ENCODE measurements at places on chromosomes 6 and 20. TPM values are rescaled to one million over a fixed set of nuclear protein-coding genes. Genes with fewer than 3 reads are reported as not detected.
A peak's percentile ranks its signal among the peaks of the same experiment; 100 is the strongest.

- H3K27me3 ChIP-seq: no peaks in the 10 kb centered on the region
- no peaks in the 10 kb centered on the region for H3K4me1 ChIP-seq
- no peak overlapping the region for H3K27ac ChIP-seq
- no peaks in the 10 kb centered on the region for H3K36me3 ChIP-seq
Measured at GRCh38 chr6:74507649-74508048, 698.2 kb downstream of the COL12A1 start.

DNA sequence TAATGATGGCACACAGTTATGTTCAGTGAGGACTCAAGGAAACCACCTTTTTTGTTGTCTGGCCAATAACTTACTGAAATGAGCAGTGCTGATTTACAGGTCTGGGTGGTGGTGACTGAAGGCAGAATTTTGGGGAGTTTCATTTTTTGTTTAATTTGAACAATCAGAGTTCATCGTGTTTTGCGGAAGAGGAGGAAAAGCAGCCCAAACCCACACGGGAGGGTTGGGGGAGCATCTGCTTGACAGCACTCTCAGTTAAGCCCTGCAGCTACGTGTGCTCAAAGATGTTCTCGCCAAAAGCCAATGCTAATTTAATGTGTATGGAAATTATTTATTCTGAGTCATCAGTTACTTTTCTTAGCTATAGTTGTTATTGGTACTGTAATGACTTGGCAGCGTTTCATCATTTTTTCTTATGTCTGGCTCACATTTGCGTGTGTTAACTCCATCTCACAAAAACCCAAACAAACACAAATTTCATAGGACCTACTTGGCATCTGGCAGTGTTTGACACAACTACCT lies 89.2 kb downstream of the UST start:
- H3K36me3 ChIP-seq: no peaks in the 10 kb centered on the region
- peak; percentile 49 for DNase-seq
- H3K4me1 ChIP-seq: peaks cover 13% of the 10 kb centered on the region

DNA sequence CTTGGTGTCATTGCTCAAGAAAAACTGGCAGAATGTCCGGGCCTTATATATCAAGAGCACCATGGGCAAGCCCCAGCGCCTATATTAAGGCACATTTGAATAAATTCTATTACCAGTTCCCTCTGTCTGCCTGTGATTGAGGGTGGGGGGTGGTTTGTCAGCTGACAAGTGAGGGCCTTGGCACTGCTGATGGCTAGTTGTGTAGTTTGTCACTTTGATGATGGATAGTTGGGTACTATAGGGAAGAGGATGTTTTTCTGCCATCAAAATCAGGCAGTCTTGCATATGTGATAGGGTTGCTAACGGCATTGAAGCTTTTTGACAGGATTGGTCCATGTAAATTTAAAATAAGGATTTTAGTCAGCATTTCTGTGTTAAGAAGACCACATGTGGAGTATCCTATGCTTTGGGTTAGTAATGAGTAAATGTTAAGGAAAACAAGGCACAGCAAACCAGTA lies 2.5 kb downstream of the RPL10A start:
- no peak overlapping the region for H3K27ac ChIP-seq
- H3K4me1 ChIP-seq: peaks cover 24% of the 10 kb centered on the region
- peak overlapping the region; percentile 99 for H3K4me3 ChIP-seq
- H3K27me3 ChIP-seq: no peaks in the 10 kb centered on the region

GRCh38 chr20:62496568-62497218 lies 20.9 kb upstream of the GATA5 start:
- no peaks in the 10 kb centered on the region for H3K36me3 ChIP-seq
- no peak for DNase-seq
- no peaks in the 10 kb centered on the region for H3K4me1 ChIP-seq
- no peak overlapping the region for H3K27ac ChIP-seq
- no peak overlapping the region for H3K4me3 ChIP-seq
- H3K27me3 ChIP-seq: peaks cover 3% of the 10 kb centered on the region

DNA sequence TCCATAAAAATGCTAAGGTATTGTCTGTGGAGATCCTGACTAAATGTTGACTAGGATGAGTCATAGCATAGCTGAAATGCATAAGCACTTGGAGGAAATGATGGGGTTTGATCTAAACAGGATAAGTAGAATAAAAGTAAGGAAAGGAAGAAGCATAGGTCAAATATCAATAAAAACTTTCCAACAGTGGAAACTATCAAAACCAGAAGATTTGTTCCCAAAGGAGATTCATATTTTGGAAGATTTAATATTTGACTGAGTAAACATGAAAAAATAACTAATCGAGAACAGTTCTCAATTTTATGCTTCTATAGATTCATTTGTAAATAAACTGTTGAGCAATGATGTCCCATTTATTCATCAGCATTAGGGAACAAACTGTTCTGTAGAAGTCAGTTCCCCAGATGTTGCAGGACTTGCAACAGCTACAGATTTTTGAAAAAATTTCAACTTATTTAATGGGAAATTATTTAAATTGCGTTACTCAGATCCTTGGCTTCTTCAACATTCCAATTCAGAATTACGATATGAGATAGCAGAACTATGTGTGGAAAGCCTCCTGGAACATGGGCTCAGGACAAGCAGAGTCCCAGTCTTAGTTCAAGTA lies 133.7 kb upstream of the TBX18 start:
- H3K27me3 ChIP-seq: no peaks in the 10 kb centered on the region
- H3K27ac ChIP-seq: no peak overlapping the region
- no peak overlapping the region for H3K4me3 ChIP-seq
- no peaks in the 10 kb centered on the region for H3K4me1 ChIP-seq
- DNase-seq: no peak

DNA sequence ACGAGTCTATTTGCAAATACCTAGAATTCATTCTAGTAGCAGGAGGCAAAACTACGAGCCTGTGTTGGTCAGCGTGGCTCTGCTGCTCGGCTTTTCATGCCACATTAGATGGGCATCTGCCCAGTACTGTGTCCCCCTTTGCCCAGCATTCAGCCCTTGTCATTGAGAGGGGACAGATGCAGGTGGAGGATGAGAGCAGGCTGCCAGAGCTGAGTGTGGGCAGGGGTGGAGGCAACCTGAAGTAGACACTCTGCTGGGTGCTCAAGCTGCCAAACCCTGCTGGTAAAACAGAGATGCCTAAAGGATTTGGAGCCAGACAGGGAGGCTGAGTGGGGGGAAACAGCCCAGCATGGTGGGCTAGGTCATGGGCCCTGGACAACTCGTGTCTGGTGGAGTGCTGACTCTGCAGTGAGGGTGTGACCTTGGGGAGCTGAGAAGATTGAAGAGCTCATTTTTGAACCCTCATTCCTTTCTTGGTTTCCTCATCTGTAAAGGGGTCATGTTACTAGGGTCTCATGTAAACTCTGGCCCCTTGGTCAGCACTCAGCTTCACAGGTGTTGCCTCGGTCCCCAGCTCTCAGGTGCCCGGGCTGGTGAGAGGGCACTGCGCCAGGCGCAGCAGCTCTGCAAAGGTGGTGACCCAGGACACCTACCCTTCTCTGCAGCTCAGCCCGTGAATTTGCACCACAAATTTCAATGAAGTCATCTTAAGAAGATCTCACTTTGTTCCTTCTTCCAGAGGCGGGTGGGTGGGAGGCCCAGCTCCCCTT lies 64.2 kb upstream of the BHLHE23 start:
- H3K36me3 ChIP-seq: no peaks in the 10 kb centered on the region
- no peak overlapping the region for H3K4me3 ChIP-seq
- H3K4me1 ChIP-seq: no peaks in the 10 kb centered on the region

DNA sequence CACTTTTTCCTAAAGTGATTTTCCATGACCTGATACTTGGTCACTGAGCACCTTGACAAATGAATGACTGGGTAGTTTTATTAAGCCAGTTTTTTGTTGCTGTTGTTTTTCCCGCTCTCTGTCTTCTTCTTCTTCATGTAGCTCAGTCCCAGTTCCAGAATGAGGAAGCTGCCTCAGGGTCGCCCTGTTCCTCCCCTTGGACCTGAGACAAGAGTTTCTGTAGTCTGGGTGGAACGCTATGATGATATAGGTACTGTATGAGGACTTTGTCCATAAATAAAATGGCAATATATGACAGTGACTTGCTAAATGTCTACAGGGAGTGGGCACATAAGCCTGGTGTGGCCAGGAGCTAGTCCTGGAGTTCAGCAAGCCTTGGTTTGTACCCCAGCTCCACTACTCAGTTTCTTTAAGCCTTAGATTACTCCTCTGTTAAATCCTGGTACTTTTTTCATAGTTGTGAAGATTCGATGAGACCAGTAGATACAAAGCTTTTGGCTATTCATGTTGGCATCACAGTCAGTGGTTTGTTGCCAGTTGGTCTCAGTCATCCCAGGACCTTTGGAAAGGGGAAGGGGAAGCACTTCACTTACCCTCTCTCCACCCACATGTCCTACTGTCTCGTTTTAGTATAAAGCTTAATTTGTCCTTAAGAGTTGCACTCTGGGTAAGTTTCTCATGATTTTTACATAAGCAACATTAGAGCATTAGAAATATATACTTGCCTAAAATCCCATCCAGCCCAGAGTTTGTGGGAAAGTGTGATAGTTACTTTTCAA lies 11.1 kb upstream of the ADIG start:
- no peak overlapping the region for H3K27ac ChIP-seq
- H3K4me3 ChIP-seq: no peak overlapping the region
- no peak for DNase-seq
- H3K27me3 ChIP-seq: no peaks in the 10 kb centered on the region
- H3K36me3 ChIP-seq: peaks cover 55% of the 10 kb centered on the region

DNA sequence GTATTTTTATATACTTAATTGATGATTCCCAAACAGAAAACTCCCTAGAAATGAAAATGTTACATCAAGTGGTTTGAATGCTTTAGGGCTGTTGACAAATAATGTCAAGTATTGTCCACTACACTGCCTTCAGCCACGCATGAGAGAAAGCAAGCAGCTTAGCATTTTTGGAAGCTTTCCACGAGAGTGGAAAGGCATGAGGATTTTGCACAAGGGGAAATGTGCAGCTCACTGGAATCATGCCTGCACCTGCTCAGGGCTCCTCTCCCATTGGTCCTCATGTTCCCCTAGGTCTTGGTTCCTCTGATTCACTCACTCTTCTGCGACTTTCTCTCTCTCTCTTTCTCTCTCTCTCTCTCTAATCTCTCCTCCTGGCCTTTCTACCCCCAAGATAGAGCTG lies 439.5 kb upstream of the CDH4 start:
- DNase-seq: no peak
- no peak overlapping the region for H3K4me3 ChIP-seq
- H3K27me3 ChIP-seq: no peaks in the 10 kb centered on the region

DNA sequence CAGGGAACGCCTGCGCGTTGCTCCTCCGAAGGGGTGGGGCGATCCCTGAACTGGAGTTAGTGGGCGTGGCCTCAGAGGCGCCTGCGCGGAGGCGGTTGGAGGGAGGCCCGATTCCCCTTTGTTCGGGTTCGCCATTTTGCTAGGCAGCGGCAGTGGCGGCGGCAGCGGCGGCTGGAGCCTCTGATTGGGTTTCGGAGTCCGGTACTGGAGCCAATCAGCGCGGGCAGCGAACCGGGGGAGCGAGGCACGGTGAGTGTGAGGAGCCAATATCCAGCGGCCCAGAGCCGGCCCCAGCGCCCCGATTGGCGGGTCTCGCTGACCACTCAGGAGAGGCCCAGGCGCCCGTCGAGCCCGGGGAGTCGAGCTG lies at the start of gene NFYA:
NFYA (plus strand) TSS at position 139 of the 367 bp plus-strand sequence. CDS start 6,116 bp downstream, outside the sequence.
- H3K27ac ChIP-seq: peak within 1 kb of the TSS; percentile 94
- peak within 1 kb of the TSS; percentile 87 for H3K4me3 ChIP-seq
- peak; percentile 99 for DNase-seq
- no peaks in the 10 kb centered on the region for H3K27me3 ChIP-seq
- peaks cover 2% of the 10 kb centered on the region for H3K36me3 ChIP-seq
- peaks cover 21% of the 10 kb centered on the region for H3K4me1 ChIP-seq

DNA sequence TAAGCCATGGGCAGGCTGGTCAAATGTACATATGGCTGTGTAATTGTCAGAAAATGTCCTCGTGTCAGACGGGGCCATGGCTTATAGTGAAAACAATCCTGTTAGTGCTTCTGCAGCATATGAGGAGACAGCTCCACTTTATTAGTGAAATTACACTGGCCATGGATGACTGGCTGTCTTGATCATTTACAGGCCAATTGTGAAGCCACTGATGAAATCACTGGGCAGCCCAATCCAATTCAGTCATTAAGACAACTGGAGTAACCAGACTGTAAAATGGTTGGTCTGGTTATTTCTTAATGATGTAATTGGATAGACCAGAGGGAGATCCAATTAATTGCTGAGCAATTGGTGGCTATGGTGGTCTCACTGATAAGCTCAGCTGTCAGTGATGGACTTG lies 749.5 kb downstream of the KIF16B start:
- H3K27ac ChIP-seq: no peak overlapping the region
- no peaks in the 10 kb centered on the region for H3K27me3 ChIP-seq
- no peaks in the 10 kb centered on the region for H3K36me3 ChIP-seq
- no peak for DNase-seq
- no peaks in the 10 kb centered on the region for H3K4me1 ChIP-seq
- H3K4me3 ChIP-seq: no peak overlapping the region

DNA sequence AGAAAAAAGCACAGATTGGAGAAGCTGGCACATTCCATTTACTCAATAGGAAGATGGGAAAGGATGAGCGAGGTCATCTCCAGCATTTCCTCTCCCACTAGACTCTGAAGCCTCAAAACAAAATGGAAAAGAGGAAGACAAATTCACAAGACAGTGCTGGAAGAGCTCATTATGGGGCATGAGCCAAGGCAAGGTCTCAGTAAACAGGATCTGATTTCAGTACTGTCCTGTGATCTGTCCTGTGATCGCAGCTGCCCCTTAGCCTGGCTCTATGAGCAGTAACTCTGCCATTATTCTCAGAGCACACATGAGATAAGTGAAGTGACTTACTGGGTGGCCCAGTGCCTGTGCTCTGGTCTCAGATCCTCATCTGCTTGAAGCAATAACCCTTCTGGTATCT lies 68.1 kb upstream of the SLC4A11 start:
- no peaks in the 10 kb centered on the region for H3K4me1 ChIP-seq
- no peak for DNase-seq
- H3K27ac ChIP-seq: no peak overlapping the region
- H3K27me3 ChIP-seq: no peaks in the 10 kb centered on the region
- no peak overlapping the region for H3K4me3 ChIP-seq
- peaks cover 55% of the 10 kb centered on the region for H3K36me3 ChIP-seq

GRCh38 chr20:14838663-14839628 lies 501.5 kb upstream of the FLRT3 start:
- no peak overlapping the region for H3K4me3 ChIP-seq
- no peaks in the 10 kb centered on the region for H3K36me3 ChIP-seq
- DNase-seq: no peak
- no peaks in the 10 kb centered on the region for H3K27me3 ChIP-seq
- no peak overlapping the region for H3K27ac ChIP-seq

DNA sequence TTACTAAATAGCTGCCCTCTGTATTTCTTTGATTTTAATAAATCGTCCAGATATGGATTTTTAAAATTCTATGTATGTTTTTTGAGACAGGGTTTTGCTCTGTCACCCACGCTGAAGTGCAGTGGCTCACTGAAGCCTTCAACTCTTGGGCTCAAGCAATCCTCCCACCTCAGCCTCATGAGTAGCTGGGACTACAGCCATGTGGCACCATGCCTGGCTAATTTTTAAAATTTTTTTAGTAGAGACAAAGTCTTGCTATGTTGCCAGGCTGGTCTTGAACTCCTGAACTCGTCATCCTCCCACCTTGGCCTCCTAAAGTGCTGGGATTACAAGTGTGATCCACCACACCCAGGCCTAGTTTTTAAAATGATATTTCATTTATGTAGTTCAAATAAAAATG lies 47.4 kb upstream of the DDR1 start:
- H3K27ac ChIP-seq: peak overlapping the region; percentile 53
- peaks cover 33% of the 10 kb centered on the region for H3K4me1 ChIP-seq
- no peak overlapping the region for H3K4me3 ChIP-seq
- DNase-seq: no peak

GPSM3 gene
- total RNA-seq: 0.88 TPM

SIRPD gene
- total RNA-seq: not detected

CRIP3 gene
- total RNA-seq: 0.59 TPM

BPI gene
- total RNA-seq: not detected

TRIM15 gene
- total RNA-seq: not detected

L3MBTL1 gene
- 5.6 TPM for total RNA-seq
